ENCODE measurements at places on chromosomes 7 and 10.

DNA sequence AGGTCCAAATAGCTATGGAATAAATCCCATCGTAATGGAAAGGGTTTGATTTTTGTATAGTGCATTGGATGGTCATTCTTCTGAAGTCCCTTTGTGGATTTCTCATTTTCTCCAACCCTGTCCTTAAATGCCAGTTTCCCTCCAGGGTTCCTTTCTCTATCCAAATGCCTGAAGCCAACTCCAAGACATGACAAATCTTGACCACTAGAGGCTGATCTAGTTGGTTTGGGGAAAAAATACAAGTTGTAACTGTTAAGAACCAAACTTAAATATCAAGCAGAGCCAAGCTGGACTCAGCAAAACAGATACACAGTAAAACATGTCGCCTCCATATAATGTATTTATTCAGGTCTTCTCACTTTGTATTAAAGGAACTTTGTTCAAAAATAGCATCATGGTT lies 28.7 kb downstream of the FRMD4A start:
- DNase-seq: no peak

- DNase-seq: no peak
Measured at GRCh38 chr7:151131592-151132293, 35.8 kb downstream of the GBX1 start.

DNA sequence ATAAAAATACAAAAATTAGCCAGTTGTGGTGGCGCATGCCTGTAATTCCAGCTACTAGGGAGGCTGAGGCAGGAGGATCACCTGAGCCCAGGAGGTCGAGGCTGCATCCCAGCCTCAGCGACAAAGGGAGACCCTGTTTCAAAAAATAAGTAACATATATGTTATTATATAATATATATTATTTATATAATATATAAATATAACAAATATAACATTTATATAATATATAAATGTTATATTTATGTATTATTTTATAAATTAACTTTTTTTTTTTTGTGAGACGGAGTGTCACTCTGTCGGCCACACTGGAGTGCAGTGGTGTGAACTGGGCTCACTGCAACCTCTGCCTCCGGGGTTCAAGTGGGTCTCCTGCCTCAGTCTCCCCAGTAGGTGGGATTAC lies 1.5 kb upstream of the POR start:
- DNase-seq: no peak

GRCh38 chr7:137609500-137609899 lies 237.3 kb downstream of the DGKI start:
- DNase-seq: no peak

DNA sequence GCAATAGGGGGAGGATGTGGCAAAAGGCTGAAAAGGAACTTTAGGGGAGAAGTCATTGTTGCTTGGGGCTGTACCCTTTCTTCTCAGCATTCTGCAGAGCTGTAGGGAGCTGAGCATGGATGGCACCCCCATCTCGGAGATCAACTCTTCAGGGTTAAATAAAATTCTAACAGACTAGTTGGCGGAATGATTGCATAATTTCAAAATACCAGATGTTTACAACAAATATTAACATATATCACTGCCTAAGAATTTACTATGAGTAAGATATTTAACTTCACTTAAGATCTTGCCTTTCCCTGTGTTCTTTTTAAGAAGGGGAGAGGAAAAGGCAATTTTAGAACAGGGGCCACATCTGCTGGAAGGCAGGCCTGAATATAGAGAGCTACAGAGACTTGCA lies 509 bp upstream of the OR2F1 start:
- no peak for DNase-seq

DNA sequence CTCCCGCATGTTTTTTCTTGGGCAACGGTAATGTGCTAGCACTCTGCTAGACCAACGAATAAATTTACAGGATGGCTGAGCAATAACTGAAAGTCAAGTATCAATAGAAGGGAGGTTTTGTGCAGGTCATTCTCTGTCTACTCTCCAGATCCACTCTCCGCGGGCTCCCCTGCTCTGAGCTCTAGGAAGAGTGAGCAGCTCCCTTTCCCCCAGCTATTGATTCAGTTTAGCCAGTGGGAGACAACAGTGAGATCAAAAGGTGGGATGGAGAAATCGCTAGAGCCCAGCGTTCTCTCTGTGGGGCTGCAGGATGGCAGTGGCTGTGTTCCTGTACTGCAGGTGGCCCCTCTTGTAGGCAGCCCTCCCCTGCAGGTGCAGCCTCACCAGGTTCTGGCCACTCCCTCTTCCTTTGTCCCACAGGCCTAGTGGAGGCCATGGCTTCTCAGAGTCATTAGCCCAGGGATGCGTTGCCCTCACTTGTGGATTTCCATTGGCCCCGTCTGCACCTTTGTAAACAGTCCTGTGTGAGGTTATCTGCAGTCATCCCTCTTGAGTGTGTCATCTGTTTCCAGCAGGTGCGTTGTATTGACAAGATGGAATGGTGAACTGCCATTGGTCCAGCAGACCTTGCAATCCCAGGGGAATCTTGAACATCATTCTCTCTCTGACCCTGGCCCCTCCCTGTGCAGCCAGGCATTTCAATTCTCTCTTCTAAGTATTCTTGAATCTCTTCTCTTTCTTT lies 11.1 kb downstream of the MSRB2 start:
- DNase-seq: no peak

GRCh38 chr7:12518920-12519681 lies 51.4 kb upstream of the SCIN start:
- no peak for DNase-seq

DNA sequence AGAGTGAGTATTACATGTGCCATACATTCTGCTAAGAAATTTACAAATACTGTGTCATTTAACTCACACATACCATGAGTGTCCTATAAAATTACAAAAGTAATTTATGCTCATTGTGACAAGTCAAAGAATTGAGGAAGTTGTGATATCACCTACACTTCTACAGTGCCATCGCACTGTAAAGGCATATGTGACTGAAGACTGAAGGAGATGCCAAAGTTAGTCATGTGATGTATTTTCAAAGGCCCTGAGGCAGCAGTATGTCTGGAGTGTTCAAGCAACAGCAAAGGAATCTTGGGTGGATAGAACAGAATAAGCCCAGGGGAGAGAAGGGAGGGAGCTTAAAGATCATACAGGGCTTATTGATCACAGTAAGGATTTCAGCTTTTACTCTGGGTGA lies 176.8 kb downstream of the WNT2 start:
- no peak for DNase-seq

DNA sequence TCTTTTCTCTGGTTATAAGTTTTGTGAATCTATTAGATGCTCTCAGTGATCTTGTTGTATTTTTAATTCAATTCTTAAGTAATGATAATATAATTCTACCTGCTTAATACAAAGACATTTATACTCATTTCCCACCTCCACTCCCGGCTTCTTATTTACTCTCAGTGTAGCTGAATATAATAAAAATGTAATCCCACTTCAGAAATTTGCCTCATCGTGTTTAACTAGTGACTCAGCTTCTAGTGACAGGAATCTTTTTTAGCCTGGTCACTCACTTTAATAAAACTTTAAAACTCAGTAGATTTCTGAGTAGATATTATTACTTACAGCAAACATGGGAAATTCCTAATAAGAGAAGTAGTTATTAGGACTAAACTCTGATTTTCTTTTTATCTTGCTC lies 1506.2 kb upstream of the LRRTM3 start:
- DNase-seq: no peak

DNA sequence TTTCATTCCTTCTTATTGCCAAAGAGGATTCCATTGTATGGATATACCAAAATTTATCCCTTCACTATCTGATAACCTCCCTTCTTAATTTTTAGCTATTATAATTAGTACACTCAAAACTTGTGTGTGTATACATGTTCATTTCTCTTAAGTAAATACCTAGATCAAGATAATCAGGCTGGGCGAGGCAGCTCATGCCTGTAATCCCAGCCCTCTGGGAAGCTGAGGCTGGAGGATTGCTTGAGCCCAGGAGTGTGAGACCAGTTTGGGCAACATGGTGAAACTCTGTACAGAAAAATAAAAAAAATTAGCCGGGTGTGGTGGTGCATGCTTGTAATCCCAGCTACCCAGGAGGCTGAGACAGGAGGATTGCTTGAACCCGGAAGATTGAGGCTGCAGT lies 15.8 kb upstream of the ACHE start:
- DNase-seq: no peak

GRCh38 chr7:28937103-28937502 lies 21.0 kb downstream of the TRIL start:
- DNase-seq: no peak

DNA sequence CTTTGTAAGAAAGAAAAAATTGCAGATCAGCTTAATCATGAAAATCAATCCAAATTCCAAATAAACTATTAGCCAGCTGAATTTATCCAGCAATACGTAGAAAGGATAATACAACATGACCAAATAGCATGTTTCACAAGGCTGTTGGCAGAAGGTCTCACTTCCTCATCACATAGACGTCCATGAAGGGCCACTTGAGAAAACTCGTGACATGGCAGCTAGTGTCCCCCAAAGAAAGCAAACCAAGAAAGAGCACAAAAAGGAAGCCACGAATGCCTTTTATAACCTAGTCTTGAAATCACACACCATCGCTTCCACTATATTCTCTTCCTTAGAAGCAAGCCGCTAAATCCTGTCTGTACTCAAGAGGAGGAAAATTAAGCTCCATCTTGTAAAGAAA lies 105.6 kb upstream of the NRBF2 start:
- no peak for DNase-seq

DNA sequence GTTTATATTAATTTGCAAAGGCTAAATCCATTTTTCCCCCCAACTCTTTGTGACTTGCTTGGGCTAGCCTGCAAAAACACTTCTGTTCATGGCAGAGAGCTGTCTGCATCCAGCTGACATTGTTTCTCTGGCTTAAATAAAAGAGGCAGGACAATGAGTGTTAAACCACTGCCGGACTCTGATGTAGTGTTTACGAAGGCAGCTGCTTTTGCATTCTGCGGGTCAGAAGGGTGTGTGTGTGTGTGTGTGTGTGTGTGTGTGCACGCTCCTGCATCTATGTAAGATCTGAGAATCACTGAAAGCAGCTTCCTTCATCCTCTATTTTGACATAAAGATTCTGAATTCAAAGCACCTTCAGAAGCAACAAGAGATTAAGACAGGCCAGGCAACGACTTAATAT lies 28.3 kb downstream of the NRP1 start:
- no peak for DNase-seq

DNA sequence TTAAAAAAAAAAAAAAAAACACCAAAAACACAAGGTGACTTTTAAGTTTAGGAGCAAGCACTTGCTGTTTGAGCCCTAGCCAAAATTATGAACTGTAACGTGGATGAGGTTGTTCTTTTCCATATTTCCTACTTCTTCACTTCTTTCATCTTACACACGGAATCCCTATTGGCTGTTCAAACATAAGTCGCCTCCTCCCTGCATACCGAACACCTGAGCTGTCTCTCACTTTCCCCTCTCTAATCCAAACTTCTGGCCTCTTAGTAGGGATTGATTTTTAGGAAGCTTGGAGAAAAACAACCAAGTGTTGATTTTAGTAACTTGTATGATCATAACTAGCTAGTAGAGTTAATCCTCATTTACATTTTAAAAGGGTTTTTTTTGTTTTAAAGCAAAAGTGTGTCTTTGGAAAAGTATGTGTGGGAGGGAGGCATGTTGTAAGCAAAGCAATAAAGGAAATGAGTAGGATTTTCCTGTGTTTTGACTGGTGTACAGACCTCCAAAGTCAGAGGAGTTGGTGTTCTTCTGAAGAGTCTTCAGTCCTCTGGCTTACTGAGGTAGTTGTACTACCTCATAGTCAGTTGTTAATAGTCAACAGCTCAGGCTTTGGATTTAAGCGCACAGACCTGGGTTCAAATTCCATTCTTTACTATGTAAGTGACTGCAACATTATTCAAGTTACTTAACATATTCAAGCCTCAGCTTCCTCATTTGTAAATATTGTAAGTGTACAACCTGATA lies 39.3 kb downstream of the RABGEF1 start:
- no peak for DNase-seq

DNA sequence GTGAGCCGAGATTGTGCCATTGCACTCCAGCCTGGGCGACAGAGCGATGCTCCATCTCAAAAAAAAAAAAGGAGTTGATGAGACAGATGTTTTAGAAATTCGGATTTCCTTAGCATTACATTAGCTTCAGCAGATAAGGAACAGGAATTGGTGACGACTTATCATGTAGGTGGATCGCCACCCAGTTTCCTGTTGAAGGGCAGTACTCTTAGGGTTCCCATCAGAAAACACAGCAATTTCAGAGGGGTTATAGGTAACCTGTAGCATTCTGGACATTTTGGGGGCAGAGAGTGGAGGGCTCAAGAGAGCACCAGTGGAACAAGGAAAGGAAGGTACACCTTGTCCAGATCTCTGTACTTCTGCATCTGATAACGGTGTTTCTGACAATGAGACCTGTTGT lies 146.4 kb upstream of the NOBOX start:
- no peak for DNase-seq

DNA sequence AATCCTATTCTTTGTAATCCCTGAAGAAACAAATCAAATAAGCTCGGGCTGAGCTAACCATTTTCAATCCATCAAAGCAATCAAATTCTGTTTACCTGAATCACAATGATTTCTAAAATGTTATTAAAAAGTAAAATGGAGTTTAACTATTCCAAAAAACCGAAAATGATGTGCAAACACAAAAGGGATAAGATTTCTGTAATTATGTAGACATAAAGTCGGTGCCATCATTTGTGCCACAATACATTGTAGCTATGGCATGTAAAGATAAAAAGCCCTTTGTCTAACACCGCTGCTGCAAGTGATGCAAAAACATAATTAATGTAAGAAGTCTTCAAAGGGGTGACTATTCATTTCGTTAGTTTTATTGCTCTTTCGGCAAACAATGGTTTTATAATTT lies 125.1 kb upstream of the FAM204A start:
- DNase-seq: peak; percentile 27

DNA sequence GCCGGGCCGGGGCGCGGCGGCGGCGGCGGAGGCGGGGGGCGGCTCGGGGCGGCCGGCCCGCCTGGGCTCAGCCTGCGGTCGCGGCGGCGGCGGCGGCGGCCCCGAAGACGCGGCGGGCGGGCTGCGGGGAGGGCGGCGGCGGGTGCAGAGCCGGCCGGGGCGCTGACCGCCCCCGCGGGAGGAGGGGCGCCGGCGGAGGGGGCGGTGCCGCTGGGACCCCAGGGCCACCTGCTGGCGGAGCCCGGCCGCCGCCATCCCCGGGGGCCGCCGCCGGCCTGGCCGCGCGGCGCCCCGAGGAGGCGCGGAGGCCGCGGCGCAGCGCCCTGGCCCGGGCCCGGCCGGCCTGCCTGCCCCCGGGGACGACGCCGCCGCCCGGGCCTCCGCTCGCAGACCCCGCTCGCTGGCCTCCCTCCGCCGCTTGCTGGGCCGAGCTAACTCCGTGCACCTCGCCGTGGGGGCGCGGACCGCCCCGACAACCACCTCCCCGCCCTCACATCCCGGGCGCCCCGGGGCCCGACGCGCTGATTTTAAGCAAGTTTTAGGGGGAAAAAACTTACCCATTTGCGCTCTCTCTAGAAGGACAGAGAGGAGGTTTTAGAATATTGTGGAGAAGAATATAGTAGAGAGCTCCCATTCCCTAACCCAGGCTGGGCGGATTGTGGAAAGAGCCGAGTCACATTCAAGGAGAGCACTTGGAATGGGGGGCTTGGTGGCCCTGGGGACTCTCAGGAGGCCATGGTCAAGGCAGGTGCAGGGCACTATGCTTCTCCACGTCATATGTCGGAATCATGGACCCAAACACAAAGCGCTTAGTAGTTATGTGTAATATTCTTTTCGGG lies at the start of gene BEND7:
BEND7 (minus strand) TSS at position 140 of the 839 bp plus-strand sequence. CDS start 481 bp downstream, outside the sequence.
- DNase-seq: no peak

GRCh38 chr10:22666287-22667092 lies 47.9 kb downstream of the PIP4K2A start:
- no peak for DNase-seq

Data from COR-L47 (cell line).